Germinal center (tissue), 1 donor: ENCODE measurements at places on chromosomes 6 and 20.

- no peak for DNase-seq
Observed at GRCh38 chr6:42556462-42556861, 7.4 kb upstream of the UBR2 start.

DNA sequence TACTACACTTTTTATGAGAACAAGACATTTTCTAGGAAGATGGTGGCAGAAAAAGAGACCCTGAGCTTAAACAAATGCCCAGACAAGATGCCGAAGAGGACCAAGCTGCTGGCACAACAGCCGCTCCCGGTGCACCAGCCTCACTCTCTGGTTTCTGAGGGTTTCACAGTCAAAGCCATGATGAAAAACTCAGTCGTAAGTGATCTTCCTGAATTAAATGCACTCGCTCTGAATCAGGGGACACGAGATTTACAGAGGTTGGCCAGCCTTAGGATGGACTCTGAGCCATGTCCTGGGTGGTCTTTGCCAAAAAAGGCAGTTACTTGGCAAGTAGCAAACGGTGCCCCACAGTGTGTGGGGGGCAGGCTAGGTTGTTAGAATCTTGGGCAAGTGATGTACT lies 423 bp downstream of the PACRG start:
- no peak for DNase-seq

DNA sequence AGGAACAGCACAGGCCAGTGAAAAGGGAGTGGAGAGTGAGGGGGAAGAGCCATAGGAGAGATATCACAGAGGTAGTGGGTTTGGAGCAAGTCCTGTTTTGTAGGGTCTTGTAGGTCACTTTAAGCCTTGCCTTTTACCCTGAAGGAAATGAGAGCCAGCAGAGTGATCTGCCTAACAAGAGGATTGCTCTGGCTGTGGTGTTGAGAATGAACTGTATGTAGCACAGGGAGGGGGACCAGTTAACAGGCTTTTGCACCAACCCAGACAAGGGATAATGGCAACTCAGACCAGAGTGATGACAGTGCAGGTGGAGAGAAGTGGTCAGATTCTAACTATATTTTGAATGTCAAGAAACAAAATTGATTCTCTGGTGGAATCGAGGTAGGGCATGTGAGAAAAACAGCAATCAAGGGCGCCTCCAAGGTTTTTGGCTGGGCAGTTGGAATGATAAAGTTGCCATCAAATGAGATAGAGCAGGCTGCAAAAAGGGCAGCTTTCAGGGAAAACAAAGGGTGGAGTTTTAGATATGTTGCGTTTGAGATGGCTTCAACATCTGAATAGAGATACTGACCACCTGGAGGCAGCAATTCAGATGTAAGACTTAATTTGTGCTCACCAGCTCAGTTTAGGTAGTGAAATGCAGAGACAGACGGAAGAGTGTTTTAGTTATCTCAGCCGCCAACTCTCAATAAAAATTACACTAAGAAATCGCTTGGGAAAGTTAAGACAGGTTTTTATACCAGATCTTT lies 134.4 kb upstream of the BTBD3 start:
- no peak for DNase-seq

DNA sequence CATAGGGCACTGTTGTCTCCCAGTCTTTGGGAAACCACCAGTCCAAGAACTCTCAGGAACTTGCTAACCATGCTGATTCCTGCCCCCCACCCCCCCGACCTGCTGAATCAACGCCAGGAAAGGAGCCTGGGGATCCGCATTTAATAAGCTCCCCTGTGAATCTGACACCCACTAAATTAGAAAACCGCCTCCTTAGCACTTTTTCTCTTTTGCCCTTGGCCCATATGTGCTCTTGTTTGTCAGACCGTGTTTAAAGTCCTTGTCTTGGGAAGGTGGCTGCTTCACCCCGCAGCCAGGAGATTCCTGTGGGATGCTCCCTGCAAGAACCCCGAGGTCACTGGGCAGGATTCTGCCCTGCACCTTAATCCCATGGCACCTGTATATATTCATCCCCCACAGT lies 15.7 kb upstream of the FOXP4 start:
- DNase-seq, result no peak

GRCh38 chr6:131134220-131134979 lies 867 bp upstream of the AKAP7 start:
- no peak for DNase-seq

DNA sequence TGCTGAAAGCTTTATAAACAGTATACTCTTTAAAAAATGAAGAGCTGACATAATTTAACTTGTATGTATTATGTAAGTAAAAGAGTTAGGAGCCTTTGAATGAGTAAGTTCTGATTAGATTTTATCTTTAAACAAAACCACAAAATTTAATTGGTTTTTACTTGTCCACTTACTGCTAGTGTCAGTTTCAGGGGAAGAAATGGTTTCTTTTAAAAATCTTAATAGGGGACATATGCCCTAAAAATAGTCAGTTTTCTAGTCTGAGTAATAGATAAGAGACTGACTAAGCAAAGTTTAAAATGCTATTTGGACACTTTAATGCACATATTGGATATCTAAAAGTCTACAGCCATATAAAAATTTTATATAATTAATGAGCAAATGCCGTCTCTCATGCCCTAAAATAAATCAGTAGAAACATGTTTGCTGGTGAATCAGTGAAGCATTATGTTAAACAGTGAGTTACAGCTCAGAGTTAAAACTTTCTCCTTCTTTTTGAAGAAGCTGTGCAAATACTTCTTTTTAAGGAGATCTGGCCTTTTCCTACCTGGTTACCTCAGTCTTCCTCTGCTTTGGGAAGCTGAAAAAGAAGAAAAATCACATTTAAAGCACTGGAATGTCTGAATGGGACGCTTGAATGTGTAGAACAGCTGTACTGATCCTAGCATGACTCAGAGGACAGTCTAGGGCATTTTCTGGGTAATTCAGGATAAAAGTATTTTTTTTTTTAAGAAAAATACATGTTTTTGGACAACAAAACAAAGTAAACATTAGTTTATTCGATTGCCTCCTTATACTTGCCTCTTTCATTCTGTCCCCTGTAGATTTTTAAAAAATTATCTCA lies 55.3 kb downstream of the CDH26 start:
- DNase-seq, result no peak

DNA sequence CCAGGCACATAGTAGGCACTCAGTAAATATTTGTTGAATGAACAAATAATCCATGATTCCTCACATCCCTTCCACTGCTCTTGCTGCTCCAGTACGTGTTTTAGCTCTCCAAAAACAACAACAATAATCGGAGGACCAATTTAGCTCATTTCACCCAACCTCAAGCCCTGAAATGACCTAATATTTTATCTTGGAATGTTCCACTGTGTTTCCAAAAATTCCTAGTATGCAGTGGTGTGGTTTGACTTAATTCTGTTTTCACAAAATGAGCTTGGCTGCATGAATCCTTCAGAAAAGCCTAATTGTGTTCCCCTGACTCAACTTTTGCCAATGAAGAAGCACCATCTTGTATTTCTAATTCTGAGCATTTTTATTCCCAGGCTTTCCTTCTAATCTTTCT lies 168.0 kb upstream of the PHACTR1 start:
- no peak for DNase-seq

- no peak for DNase-seq
Observed at GRCh38 chr6:14966096-14966905, 279.6 kb upstream of the JARID2 start.

GRCh38 chr6:12030993-12031550 lies 19.0 kb downstream of the HIVEP1 start:
- DNase-seq, result no peak

- no peak for DNase-seq
Observed at GRCh38 chr20:1663917-1664316, 6.3 kb upstream of the SIRPG start.

GRCh38 chr20:25496968-25497401 lies 88.3 kb downstream of the NINL start:
- no peak for DNase-seq

GRCh38 chr6:39247667-39248194 lies 18.5 kb upstream of the KCNK5 start:
- no peak for DNase-seq

- peak; percentile 79 for DNase-seq
Observed at GRCh38 chr20:32972181-32973076, 31.8 kb downstream of the SUN5 start.

GRCh38 chr6:31559606-31559957 lies 12.2 kb downstream of the NFKBIL1 start:
- DNase-seq, result no peak

DNA sequence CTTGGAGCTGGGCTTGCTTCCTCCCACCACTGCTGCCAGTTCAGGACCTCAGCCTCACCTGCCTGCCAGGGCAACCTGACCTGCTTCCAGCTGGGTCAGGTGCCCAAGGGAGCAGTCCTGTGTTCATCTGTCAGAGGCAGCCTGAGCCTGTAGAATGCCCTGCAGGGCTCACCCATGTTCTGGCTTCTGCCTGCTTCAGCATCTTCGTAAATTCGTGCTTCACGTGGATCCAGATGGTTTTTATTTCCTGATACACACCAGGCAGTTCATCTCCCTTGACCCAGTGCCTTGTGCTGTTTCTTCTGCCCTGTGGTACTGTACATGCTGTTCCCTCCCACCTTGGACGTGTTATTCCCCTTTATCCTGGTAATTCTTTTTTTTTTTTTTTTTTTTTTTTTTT lies 50.2 kb downstream of the ARID1B start:
- no peak for DNase-seq

DNA sequence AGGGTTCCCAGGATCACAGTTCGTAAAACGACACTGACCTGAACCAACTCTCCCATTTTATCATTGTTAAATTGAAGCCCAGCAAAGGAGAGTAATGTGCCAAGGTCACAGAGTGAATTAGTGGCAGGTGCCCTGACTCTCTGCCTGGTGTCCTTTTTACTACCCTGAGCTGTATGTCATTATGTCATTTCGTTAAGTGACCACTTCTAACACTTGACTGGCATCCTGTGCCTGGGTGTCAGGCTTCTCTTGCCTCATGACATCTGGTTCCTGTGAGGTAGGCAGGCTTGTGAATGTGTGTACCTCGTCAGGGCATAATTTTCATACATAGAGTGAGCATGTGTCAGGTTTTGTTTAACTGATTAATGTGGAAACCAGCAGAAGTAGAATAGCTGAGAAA lies 48.6 kb downstream of the RALY start:
- no peak for DNase-seq

GRCh38 chr6:157635388-157636244 lies 187.4 kb upstream of the SNX9 start:
- DNase-seq, result no peak

GRCh38 chr6:22025468-22026163 lies 271.2 kb downstream of the PRL start:
- peak; percentile 18 for DNase-seq

- DNase-seq, result no peak
Observed at GRCh38 chr6:167291623-167292300, 647 bp downstream of the UNC93A start.

- DNase-seq, result no peak
Observed at GRCh38 chr6:10451394-10451793, 36.5 kb upstream of the TFAP2A start.

- DNase-seq, result no peak
Observed at GRCh38 chr6:139586273-139586672, 211.8 kb upstream of the CITED2 start.

GRCh38 chr6:75326557-75327258 lies 42.1 kb upstream of the TMEM30A start:
- no peak for DNase-seq

DNA sequence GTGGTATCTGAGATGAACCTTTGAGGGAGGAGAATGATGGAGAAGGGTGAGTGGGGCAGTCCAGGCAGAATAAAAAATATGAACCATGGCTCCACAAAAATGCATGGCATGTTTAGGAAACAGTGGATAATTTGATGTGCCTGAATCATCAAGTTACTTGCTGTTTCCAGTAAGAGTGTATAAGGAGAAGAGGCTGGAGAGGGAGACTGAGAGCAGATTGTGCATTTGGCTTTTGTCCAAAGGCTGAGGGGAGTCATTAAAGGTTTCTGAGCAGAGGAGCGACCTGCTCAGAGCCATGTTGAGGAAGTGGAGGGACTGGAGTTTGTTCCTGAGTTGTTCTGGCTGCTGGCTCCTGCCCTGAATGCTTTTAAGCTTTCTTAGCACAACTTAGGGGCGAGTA lies 6.1 kb downstream of the MMP24 start:
- no peak for DNase-seq

DNA sequence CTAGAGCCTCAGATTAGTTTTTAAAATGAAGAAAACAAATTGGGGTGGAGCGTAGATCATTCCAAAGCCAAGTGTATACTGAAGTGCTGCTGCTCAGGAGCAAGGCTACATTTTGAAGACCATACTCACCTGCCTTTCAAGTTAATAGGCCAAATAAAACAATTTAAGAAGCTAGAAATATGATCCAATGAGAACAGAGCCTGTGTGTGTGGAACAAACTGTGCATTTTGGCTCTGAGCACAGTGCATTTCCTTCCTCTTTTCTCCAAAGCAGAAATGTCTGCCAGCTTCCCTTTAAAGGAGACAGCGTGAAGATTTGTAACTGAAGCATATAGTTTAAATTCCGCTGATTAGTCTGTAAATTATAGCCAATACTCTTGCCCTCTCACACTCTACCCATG lies 3.2 kb upstream of the IFNGR1 start:
- peak; percentile 31 for DNase-seq

DNA sequence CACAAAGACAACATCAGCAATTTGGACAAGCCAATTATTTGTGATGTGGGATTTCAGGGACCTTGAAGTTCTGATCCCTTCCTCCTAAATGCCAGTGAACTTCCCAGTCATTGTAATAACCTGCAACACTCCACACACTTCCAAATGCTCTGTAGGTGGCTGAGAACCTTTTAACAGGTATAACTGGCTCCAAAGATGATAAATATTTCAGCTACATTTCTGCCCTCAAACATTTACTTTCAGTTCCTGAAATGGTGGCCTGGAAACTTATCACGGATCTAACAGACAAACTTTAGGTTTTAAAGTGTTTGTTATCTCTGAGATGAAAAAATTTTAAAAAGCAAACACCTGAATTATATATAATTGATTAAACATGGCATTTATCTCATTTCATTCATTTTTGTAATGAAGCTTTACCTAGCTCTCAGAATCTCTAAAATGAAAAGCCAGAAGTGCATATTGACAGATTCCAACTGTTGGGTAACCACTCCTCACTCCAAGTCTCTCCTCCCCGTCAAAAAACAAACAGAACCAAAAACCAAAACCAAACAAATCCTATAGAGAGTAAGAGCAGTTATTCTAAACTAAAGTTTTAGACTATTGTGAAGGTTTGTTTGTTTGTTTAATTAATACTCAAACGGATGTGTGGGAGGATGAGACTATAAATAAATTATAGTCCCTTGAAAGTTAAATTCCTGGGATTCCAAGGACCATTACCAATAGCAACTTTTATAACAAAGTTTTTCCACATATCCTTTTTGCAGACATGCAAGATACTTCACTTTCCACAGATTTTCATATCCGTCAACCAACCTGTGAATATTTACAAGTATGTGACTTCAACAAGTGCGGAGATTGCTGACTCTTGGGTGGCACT lies 12.4 kb upstream of the KIAA0408 start:
- DNase-seq, result no peak
